ENCODE measurements at places on chromosomes 12 and 14.
A peak's percentile ranks its signal among the peaks of the same experiment; 100 is the strongest.

GRCh38 chr14:50772412-50772811 is 58.5 kb downstream of the NIN start:
- DNase-seq: no peak

- DNase-seq: no peak
Observed at GRCh38 chr12:46572644-46573346, 200.2 kb upstream of the SLC38A2 start.

DNA sequence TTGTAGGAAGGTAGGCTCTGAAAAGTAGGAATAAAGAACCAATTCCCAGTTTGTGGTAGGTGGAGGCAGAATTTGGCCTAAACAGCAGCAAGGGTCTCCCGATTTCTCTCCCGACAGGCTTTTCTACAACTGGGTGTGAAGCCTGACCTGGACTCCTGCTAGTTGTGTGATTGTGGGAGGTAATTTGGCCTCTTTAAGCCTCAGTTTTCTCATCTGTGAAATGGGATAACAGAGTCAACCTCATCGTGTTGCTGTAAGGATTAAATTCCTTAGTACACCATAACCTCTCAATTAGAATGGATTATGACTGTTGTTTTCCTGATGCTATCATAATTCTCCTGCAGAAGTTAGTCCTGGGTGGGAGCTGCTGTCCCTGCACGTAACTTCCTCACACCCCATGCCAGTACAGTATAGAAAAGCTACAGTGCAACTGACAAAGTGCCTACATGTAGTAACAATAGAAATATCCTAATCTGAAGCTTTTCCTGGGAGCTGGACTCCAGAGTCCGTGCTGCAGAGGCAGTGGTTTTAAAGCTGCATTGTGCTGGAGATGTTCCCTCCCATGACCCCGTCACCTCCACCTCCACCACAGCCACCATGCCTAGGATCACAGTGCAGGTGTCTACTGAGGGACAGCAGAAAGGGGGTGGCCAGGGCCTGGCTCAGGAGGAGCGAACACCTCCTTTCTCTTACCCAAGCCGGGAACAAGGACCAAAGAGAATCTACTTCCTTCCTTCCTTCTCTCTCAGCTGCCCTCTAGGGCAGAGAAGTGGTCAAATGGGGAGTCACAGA is 76.5 kb downstream of the FBXL14 start:
- no peak for DNase-seq

GRCh38 chr12:58915634-58916033 is 4.7 kb downstream of the LRIG3 start:
- DNase-seq: no peak

- DNase-seq: no peak
Observed at GRCh38 chr12:112538740-112539139, 120.0 kb downstream of the PTPN11 start.

DNA sequence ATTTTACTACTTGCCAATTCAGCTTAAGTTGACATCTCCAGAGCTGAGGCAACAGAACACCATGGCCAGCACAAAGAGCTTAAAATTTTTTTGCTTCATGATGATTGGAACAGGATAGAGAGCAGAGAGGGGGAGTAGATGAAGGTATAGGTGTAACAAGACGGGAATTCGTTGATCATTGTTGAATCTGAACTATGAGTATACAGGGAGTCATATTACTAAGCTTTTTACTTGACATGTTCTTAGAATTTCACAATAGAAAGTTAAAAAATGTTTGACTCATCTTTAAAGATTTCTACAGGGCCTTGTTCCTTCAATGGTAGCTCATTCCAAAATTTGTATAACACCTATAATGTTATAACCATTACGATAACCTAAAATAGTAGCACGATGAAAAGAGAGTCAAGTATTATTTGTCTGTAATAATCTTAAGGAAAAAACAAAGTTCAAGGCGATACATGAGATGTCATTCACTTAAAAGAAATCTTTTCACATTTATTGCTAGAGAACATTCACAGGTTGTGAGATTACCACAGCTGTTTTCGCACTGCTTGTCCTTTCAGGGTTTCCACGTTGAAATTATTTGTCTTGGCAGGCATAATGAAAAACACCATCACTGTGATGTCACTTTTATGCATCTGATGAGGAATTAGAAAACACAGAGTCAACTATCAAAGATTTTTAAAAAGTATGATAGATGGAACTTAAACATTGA is 33.9 kb downstream of the SPX start:
- DNase-seq: no peak

GRCh38 chr12:106157802-106158201 is 19.0 kb upstream of the NUAK1 start:
- no peak for DNase-seq

DNA sequence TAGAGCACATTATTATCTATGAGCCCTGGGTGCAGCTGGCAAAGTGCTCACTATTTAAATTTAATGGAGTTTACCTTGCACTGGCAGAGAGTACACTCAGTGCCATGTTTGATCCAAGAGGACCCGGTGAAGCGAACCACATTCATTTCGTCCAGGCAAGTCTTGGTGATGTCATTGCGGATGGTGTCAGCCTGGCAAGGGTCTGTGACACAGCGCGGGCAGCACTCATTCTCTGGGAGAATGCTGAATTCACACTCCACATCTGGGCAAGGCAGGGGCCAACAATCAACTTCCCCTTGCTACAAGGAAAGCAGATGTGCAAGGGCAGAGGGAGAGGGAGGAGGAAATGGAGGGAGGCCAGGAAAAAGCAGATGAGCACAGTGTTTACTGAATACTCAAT is 356.2 kb downstream of the NELL2 start:
- no peak for DNase-seq

DNA sequence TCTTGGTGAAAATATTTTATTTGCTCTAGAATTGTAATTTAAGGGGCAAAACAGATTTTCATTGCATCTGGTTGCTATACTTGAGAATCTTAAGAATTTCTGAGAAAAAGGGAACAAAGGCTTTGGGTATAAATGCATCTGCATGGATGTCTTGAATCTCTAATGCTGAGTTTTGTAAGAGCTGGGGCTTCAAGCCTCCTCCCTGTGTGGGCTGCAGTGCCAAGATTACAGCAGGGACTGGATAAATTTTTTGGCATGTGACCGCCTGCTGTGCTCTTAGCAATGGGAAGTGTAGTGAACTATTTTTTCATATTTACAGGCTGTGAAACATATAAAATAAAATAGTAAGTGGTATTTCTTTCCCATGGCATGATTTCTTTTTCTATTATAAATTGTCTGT is 70.0 kb downstream of the SLC38A6 start:
- no peak for DNase-seq

- DNase-seq: no peak
Observed at GRCh38 chr12:39122562-39123204, 217.3 kb upstream of the CPNE8 start.

DNA sequence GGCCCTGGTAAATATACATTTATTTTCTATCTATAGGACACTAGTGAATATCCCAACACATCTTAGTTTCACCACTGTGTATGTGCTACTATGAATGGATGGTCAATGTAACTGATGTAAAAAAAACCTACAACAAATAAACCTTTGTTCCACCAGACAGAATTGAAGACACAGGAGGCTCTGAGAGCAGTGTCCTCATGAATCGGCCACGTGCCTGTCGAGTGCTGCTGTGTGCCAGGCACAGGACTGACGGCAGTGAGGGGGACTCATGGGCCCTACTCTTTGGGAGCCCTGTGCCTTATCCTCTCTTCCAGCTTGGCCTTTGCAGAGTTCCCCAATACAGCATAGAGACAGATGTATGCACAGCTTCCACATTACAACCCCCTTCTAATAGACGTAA is 18.2 kb downstream of the CINP start:
- no peak for DNase-seq

- DNase-seq: no peak
Observed at GRCh38 chr14:100786131-100786530, 39.8 kb upstream of the MEG3 start.

GRCh38 chr12:25993901-25994651 is 35.6 kb downstream of the RASSF8 start:
- no peak for DNase-seq

DNA sequence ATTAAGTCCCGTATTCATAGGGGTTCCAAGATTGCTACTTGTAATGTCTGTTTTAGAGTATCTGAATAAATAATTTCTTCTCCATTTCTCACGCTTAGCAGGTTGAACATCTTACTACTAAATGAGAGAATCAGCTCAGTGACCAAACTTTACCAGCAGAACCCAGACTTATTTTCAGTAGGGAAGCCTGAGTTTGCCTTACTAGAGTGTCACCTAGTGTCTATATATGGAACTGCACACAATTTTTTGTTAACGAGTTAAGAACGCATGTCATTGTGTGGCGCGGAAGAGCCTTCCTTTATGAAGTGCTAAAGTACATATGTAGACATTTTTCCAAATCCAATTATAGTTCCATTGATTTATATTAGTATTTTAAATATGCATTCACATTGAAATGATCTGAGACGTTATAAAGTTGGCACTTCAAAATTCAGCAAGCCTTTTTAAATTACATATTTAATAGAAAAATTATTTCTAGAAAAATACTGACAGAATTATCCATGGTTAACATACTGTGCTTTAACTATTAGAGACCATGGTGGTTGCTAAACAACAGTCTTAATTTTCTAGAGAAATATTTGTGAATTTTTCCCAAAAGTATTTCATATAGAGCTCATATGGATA is 88.3 kb downstream of the RPS29 start:
- DNase-seq: peak; percentile 81

GRCh38 chr12:77160931-77161330 is 95.6 kb upstream of the E2F7 start:
- DNase-seq: no peak

DNA sequence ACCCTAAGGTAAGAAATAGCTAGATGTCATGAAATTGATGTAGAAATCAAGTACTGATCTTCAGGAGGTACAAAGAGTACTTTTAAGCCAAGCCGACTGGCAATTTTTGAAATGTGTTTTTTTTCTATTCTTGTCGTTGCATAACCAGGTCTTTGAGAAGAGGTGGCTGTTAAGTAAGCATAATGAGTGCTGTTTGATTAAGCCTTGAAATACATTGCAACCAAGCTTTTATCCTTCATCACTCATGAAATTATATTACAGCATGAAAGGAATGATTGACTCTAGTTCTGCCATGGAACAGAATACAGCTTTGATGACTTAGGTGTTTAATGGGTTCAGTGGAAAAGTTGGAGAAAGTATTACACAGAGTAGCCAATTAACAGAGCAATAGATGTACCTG is 1720.2 kb upstream of the SEL1L start:
- no peak for DNase-seq

- DNase-seq: no peak
Observed at GRCh38 chr12:121822393-121823100, 18.7 kb downstream of the SETD1B start.
